ENCODE measurements at places on chromosomes 2 and 18.
A peak's percentile ranks its signal among the peaks of the same experiment; 100 is the strongest.

DNA sequence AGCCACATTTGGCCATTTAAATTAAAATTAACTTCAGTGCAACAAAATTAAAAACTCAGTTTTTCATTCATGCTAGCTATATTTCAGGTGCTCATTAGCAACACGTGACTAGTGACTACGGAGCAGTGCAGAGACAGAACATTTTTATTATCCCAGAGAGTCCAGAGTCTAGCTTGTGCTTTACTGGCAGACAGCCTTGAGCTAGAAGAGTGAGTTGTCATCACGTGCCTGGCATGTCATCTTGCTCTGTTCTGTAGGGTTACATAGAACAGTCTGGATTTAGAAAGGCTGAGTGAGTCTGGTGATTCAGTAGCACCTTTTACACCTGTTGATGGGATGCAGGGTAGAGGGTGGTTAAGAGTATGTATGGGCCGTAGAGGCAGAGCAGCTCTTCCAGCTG is 136.9 kb upstream of the IL1R2 start:
- DNase-seq = no peak

- DNase-seq = no peak
These were observed 10.3 kb downstream of the ALPI start for GRCh38 chr2:232466221-232466620.

DNA sequence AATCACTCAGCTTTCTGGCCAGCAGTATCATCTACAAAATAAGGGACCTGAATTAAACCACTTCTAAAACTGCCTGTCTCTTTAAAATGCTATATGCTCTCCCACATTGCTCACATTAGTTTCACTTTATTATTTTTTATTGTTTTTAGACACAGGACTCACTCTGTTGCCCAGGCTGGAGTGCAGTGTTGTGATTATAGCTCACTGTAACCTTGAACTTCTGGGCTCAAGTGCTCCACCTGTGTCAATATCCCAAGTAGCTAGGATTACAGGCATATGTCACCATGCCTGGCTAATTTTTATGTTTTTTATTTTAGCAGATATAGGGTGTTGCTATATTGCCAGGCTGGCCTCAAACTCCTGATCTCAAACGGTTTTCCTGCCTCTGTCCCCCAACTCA is 591.3 kb upstream of the ZNF804A start:
- no peak for DNase-seq

DNA sequence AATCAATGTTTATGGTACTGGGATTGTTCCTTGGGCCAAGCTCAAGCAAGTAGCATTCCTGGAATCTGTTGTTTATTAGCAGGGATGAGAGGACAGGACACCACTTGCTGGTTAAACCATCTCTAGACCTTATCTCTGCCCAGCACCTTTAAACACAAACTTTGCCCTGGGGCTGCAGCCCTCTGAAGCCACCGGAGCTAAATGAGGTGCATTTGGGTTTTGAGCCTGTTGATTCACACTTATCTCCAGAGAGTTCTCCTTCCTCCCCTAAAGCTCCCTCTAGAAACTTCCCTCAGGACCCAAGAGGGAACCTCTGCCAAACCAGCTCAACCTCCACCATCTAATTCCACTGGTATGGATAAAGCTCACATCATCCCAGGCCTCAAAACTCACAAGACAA is 94.8 kb upstream of the EPAS1 start:
- DNase-seq = no peak

DNA sequence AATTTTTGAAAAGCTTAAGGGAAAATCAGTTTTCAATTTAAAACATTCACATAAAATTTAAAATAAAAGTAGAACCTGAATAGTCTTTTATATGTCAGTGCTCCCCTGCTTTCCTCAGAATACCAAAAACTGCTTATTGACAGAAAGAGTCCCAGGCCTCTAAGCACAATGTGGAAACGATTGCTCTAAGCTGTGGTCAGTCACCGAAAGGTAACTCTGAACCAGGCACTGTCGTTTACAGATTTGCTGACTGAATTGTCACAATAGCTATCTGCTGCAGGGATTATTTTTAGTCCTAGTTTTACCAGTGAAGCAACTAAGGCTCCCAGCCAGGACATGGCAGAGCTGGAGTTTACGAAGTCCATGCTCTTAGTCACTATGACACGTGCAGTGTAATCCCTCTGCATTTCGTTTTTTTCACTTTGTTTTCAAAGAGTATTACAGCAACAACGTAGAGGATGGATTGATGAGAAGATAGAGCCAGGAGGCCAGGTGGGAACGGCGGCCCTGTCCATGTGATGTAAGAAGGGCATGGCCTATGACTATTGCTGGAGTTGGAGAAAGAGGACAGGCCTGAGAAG is 28.1 kb upstream of the TMEM247 start:
- DNase-seq = no peak

DNA sequence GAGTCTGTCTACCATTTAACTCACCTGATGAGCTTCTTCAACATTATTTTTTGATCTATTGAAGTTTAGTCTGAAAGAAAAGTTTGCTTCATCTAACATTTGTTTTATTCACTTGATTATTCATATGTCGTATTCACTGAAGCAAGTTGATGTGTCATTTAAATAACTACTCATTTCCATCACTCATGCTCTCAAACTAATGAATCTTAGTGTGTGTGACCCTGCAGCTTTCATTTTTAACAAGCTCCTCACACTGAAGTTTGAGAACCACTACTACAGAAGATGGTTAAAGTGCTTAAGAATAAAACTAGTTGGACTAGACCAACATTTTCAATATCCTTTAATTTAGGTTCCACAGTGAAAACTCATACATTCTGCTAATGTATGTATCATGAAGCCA is 1.8 kb upstream of the ABI2 start:
- no peak for DNase-seq

DNA sequence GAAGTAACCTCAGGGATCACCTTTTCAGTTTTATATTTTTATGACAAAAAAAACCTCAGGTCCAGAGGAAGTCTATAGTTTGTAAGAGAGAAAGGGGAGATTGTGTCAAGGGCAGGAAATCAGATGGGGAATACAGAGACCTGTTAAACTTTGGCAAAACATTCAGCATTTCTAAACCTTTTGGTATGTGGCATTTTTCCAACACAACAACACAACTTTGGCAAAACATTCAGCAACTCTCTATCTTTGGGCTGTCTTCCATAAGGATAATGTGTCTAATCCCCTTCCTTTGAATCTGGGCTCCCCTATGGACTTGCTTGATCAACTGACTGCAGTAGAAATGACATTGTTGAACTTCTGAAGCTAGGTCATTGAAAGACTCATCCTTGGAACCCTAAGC is 220.6 kb upstream of the CCDC68 start:
- DNase-seq = peak; percentile 77

DNA sequence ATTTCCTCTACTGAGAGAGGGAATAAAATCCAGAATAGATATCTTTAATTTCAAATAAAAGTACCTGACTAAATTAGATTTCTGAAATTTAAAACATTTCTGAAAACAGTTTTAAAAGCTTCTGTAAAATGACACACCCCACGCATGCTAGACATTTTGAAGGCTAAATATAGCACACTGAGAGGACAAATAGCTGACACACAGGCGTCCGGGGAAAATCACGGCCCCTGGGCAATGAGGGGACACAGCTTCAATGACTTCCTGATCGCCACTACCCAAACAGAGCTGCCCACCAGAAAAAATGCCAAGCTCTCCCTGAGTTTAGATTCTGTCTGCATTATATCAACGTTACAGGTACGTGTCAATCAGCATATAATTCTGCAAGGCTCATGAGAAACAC is 10.9 kb downstream of the TBC1D8 start:
- DNase-seq = no peak

DNA sequence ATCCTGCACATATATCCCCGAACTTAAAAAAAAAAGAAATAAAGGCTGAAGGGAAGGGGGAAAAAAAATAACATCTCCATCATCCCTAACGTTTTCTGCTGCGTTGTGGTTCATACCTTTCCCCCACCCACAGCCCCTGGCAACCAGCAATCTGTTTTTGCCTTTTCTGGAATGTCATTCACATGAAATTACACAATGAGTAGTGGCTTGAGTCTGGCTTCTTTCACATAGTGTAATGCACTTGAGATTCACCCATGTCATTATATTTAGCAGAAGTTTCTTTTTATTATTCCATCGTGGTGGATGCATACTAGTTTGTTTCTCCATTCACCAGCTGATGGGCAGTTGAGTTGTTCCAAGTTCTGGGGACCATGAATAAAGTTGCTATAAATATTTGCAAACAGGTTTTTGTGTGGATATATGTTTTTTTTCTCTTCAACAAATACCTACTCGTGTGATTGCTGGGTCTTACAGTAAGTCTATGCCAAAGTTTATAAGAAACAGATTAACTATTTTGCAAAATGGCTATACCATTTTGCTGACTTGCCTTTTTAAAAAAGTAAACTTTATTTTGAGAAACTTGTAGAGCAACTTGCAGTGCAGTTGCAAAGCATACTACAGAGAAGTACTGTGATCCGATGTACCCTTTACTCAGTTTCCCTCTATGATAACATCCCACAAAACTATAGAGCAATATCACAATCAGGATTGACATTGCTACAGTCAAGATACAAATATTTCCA is 322.5 kb downstream of the LPIN1 start:
- DNase-seq = no peak

GRCh38 chr18:57051021-57051656 is 95.7 kb upstream of the BOD1L2 start:
- no peak for DNase-seq

- peak; percentile 31 for DNase-seq
These were observed 25.4 kb upstream of the SOX11 start for GRCh38 chr2:5666798-5667197.

GRCh38 chr18:55515941-55516710 is 71.9 kb downstream of the TCF4 start:
- peak; percentile 79 for DNase-seq

GRCh38 chr2:162965191-162965590 is 126.6 kb upstream of the KCNH7 start:
- no peak for DNase-seq

DNA sequence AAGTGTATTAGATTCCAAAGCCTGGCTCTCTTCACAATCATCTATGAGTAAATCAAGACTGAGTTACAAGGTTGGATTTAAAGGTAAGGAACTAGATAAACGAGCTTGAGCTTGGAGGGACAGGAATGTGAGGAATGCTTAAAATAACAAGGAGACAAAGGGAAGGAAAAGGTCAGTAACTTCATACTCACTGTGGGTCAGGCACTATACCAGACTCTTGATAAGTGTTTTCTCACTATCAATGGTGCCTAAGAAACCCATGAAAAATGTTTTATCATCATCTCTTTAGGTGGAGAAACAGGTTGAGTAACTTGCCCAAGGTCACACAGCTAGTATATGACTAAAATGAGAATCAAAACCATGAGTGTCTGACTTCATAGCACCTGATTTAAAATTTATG is 212.1 kb downstream of the CDH2 start:
- peak; percentile 64 for DNase-seq

DNA sequence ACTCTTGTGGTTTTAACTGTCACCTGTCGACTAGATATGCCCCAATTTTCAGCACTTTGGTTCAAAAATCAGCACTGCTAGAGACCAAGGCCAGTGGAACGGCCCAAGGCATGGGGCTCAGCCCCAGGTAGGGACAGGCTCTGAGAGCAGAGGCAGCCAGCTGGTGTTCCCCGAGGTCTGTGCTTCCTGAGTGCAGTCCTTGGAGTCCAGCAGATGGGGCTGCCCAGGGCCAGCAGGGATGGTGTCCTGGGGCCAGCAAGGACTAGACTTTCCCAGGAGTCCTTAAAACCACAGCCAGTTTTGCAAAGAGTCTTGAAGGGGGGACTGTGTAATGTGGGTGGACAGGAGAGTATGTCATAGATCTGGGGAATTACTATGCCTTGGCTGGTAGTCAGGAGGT is 56.3 kb downstream of the POMC start:
- DNase-seq = no peak

DNA sequence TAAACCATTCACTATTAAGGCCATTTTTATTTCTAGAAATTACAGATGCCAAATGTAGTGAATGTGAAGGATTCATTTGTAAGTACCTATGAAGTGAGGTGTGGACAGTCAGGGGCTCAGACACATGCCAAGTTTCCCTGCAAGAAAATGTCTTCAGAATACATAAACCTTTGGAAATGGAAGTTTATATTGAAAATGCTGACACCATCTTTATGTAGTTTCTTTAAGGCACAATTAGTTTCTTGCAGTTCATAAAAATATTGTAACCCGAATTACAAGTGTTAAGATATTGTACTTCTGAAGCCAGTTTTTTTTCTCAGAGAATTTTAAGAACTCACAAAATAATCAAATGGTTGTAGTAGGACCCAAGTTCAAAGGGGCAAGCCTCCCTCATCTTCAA is 66.1 kb upstream of the LYPD1 start:
- no peak for DNase-seq

DNA sequence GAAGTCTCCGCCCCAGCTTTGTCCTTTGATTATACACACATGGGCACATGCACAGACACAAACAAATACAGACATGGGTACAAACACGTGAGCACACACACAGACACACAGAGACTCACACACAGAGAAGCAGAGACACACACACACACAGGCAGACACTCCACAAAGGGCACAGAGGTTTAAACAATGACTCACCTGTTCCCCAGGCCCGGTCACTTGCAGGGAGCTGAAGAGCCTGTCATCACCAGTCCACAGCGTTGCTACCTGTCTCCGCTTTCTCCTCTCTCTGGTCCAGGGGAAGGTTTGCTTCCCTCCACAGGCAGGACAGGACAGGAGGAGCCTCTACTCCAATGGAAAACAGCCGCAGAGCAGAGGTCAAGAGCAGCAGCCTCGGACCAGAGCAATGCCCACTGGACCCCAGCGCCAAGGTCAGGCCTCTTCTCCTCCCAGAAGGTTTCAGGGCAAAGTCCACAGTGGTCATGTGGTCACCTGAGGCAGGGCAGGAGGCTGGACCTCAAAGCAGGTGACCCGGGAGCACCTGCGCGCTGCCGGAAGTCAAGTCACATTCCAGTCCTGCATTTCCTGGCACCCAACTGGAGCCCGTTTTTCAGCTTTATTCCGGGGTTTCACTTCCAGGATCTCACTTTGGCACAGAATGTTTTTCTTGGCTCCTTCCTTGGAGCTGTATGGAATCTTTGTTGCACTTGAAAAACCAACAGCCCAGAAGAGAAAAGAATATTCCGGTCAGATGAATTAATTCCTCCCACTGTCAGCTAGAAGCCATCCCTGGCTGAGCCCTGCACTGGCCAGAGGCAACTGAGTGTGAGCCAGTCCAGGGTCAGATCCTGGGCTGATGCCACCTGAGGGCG is at the start of gene RAB17:
Gene RAB17, minus strand, starts transcription at position 463 of the 869 bp plus-strand sequence. CDS start 4,580 bp downstream, outside the sequence.
- DNase-seq = peak; percentile 24

GRCh38 chr2:61181382-61182058 is 19.5 kb downstream of the C2orf74 start:
- DNase-seq = no peak

GRCh38 chr2:40168032-40168431 is 283.9 kb downstream of the SLC8A1 start:
- no peak for DNase-seq
